AML-193 (cell line): ENCODE measurements at places on chromosomes 4 and X.

- DNase-seq = no peak
These were observed 18.4 kb downstream of the GUCY1A1 start for GRCh38 chr4:155684892-155685541.

GRCh38 chrX:46628460-46629371 is 55.2 kb downstream of the CHST7 start:
- DNase-seq = peak; percentile 31

GRCh38 chr4:21954916-21955315 is 6.3 kb upstream of the KCNIP4 start:
- DNase-seq = no peak

DNA sequence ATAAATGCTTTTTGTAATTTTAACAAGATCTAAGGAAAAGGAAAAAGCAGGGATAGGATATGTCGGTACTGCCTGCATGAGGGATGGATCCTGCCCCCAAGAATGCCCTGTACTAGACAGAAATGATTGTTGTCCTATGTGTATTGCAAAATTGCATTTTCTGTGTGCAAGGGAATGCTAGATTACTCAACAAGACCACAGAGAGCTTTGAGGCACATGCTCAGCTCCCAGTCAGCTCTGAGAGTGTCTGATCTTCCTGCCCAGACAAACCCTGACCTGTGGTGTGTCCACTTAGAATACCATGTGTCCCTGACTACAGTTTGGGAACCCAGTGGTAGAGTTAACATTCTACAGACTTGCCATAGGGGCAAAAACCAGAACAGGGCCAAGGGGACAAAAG is 129.2 kb upstream of the PAK3 start:
- peak; percentile 49 for DNase-seq

- DNase-seq = no peak
These were observed 49.1 kb downstream of the STAG2 start for GRCh38 chrX:124010566-124010965.
